NCI-H748 treated with DMSO at 0.1 percent for 48 hours (cell line): ENCODE measurements at places on chromosomes 7 and 10.

GRCh38 chr10:66555061-66555460 lies 370.8 kb upstream of the LRRTM3 start:
- no peak for DNase-seq

- DNase-seq = no peak
These were observed 219.5 kb downstream of the CCDC3 start for GRCh38 chr10:12781976-12782375.

- no peak for DNase-seq
These were observed 30.3 kb downstream of the ZAN start for GRCh38 chr7:100763556-100764140.

GRCh38 chr10:15363031-15363430 lies 8.1 kb downstream of the FAM171A1 start:
- DNase-seq = no peak

DNA sequence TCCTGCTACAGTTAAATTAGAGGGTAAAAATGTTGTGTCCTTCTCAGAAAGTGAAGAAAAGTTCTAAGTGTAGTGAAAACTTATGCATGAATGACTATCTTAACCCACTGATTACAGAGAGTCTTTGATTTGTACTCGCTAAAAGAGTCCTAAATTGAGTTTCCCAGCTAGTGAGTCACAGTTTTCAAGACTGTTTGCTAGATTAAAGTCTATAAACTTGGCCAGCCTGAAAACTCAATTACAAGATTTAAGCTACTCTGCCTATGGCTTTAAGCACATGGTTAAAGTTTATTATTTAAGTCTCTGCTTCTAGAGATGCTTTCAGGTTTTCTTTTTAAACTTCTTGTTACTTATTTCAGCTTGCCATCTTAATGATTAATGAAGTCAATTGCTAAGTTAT lies 44.4 kb downstream of the MRPS24 start:
- DNase-seq = no peak

DNA sequence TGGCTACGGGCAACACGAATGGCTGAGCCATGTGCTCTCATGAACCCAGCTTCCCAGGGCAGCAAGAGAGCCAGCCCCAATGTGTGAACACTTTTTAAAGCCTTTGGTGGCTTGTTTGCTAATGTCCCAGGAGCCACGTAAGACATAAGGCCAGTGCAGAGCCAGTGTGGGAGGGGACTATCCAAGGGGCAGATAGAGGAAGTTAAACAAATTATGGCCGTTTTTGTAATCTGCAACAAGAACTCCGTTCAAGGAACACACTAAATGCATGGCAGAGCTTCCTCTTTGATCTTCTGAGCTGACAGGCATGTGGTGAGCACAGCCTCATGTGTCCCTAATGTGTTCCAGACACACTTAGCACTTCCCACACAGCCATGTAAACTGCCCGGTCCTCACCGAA lies 133.3 kb downstream of the TEX36 start:
- DNase-seq = no peak

- peak; percentile 45 for DNase-seq
These were observed 647.6 kb downstream of the TNS3 start for GRCh38 chr7:46934198-46934825.

DNA sequence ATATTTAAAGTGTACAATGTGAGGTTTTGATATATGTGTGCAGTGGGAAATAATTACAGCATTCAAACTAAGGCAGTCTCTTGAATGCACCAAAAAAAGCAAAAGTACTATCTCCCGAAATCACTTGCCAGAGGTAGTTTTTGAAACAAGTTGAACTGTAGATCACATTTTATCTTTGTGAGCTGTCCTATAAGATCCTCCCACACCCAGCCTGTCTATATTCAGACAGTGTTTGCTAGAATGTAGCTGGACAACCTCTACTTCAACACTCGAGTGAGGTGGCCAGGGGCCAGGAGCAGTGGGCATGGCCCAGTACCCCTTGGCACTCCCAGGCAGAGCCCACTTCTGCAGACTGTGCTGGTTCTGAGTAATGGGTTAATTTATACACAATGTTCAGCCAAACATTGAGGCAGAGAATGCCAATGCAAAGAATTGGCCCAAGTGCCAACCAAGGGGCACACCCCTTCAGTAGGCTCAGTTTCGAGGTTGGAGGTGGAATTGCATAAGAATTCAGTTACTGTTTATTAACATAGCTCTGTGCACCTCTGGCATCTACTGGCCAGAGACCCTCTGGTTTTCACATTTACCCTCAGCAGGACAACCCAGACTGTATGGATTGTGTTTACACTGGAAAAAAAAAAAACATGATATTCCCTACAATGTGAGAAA lies 70.5 kb downstream of the AHR start:
- DNase-seq = no peak

- DNase-seq = no peak
These were observed 10.8 kb downstream of the SERPINE1 start for GRCh38 chr7:101137651-101138212.
